ENCODE measurements at places on chromosomes 3 and 15. TPM values are rescaled to one million over a fixed set of nuclear protein-coding genes. Genes with fewer than 3 reads are reported as not detected.

DNA sequence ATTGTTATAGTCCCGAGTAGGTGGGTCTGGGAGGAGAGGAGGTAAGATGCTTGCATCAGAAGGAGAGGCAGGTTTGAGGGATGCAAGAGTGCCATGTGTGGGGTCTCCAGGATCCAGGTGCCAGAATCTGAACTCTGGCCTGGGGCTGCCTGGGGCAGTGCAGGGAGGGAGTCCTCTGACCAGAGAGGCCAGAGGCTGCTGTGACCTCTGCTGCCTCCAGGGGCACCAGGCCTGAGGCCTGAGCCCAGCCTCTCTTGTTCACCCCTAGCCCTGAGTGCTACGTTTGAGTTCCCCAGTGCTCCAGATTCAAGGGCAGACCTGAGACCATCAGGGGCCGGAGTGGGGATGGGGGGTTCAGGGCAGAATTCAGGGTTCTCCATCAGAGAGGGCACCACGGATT, 7.4 kb downstream of the SLC38A3 start:
- DNase-seq = no peak

DNA sequence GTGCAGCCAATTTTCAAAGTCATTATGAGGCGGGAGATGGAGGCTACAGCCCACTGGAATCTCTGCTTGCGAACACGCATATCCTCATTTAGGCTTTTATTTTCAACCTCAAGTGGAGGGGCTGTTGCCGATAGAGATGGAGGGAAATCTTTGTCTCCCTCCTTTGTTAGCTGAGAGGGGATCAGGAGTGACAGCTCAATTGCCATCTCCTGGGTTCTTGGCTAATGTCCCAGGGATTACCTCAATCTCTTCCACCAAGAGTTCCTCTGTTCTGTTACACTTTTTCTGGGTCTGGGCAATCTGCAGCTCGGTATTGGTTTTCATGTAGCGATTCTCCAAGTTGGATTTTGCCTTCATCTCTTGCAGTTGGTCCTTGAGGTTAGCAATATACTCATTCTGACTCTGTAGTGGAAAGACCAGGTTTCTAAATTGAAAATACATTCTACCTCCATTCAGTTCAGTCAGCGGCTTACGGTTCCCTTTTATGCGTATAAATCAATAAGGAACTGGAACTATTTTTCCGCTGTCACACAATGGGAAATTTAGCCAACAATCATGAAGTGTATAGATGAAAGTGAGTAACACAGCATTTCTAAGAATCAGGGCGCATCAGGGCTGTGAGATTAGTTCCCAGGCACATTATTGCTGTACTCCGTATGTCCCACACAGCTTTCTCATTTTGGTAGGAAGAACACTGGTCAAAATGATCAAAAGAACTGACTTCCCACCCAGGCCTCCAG, 36.2 kb upstream of the RPL35A start:
- no peak for DNase-seq

DNA sequence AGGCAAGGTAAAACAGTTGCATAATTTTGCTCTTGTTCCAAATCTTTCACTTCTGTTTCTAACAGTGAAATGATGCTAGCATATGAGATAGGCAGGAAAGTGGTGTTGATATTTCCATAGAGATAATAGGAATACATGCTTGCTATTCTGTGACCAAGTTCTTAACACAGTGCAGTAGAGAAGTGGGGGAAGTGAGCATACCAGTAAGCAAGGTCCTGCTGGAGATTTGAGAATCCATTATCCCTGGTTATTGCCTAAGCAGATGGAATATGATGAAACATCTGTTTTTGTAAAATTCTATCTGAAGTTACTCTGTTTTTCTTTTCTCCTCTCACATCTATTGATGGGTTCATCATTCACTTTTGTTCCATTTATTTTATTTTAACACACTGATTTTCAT, 28.7 kb downstream of the USP8 start:
- DNase-seq = no peak

DNA sequence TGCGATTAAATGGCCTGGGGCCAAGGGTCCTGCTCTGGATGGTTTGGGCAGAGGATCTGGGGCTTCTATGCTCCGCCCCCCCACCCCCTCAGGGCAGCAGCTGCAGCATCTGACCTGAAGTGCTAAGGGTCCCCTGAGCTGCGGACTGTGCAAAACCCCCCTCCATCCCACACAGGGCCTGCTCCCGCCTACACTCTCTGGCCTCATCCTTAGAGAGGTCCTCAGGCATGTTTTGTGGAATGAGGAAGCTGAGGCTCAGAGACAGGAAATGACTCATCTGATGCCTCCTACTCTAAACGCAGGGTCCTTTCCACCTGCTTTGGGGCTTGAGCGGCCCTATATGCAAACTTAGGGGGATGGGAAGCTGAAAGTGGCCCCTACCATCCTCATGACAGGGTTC, 59.5 kb upstream of the CTSH start:
- DNase-seq = no peak

The NOX5 gene
- total RNA-seq = not detected

The GOLGA8G gene
- not detected for total RNA-seq
